Endothelial cell of umbilical vein (primary cell): ENCODE measurements at places on chromosomes 5 and 9. TPM values are rescaled to one million over a fixed set of nuclear protein-coding genes. Genes with fewer than 3 reads are reported as not detected.

UBAP1 gene
- 38.0 and 38.8 TPM in 2 replicates for total RNA-seq

DNA sequence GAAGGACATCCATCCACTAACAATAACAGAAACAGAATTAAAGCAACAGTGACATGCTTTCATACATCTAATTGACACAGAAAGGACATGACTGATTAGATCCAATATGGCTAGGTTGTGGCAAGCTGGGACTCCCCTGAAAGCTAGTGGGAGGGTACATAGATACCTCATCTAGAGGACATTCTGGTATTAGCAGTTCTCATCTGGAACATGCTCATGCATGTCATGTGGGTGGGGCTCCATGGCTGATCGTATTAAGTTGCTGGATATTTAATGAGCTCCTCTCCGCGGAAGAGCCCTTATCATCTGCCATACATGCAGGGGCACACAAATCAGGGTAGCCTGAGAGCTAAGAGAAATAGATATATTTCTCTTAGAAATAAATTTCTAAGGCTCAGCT, 358.9 kb downstream of the ICE1 start:
- H3K36me3 ChIP-seq: no peaks in the 10 kb centered on the region
- no peaks in the 10 kb centered on the region for H3K4me1 ChIP-seq
- no peak overlapping the region for H3K4me3 ChIP-seq
- H3K27ac ChIP-seq: no peak overlapping the region

GMCL2 gene
- not detected in 2 replicates for total RNA-seq

C5orf24 gene
- 56.0 and 56.2 TPM in 2 replicates for total RNA-seq

PTGS1 gene
- 14.6 and 45.2 TPM in 2 replicates for total RNA-seq

DNA sequence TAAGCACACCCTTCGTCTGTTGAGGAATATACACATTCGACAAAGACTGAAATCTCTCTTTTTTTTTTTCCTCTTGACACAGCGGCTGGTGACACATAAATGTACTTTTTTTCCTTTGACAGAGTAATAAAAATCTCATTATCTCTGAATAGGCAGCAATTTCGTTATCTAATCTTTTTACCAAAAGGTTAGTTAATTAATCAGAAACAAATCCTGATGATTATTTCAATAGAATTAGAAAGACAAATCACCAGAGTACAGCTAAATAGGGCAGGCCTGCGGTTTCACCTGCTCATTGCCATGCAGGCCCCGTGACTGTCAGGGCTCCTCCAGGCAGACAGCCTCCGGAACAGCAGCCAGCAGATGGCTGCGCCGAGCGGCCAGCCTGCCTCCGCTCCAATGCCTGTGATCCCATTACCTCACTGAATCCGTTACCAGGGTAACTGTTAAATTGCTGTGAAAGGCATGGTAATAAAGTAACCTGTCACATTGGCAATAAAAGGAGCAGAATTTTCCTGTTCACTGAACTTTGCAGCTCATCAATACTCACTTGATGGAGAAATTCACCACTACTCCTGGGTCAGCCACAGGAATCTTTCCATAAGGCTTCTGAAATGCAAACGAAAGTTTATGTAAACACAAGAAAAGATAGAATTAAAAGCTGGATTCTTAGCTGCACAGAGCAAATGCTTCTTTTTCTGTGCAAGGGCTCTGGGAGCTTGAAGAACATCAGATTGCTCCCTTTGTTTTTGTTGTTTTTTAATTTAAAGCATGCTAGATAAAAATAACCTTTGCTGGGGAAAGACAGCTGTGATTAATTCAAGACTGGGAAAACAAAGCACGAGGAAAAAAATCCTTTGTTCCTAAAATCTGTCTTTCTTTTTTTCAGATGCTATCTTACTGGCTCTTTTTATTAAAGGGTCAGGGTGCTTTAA, 666.4 kb upstream of the ZNF608 start:
- peak overlapping the region; percentile 99 for H3K27ac ChIP-seq
- no peaks in the 10 kb centered on the region for H3K27me3 ChIP-seq
- H3K36me3 ChIP-seq: no peaks in the 10 kb centered on the region
- H3K4me1 ChIP-seq: peaks cover 54% of the 10 kb centered on the region

FBP1 gene
- total RNA-seq: 2.2 and 3.8 TPM in 2 replicates

GRCh38 chr5:169085212-169085611, 215.7 kb downstream of the SLIT3 start:
- no peaks in the 10 kb centered on the region for H3K4me1 ChIP-seq
- H3K4me3 ChIP-seq: no peak overlapping the region
- H3K27ac ChIP-seq: no peak overlapping the region
- no peak for DNase-seq
- no peaks in the 10 kb centered on the region for H3K27me3 ChIP-seq

ANKRA2 gene
- 17.2 and 19.5 TPM in 2 replicates for total RNA-seq

DNA sequence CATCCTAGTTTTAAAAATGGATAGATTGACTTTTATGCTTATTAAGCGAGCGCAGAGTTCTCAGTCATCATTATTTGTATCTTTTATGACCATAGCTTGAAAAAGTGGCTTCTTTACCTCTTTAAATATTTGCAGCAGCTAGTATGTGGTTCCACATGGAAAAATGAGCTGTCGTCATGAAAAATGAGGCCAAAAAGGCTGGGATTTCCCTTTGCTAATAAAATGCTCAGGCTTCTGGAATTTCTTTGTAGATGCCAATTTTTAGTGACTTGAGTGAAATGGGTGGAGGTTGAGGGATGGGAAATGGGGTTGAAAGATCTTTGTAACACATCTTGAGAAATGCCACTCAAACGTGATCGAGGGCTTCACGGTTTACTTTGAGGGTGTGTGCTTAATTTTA, 35.2 kb downstream of the RAI14 start:
- H3K4me1 ChIP-seq: peaks cover 38% of the 10 kb centered on the region
- peaks cover 25% of the 10 kb centered on the region for H3K36me3 ChIP-seq
- no peak overlapping the region for H3K27ac ChIP-seq
- DNase-seq: no peak
